ENCODE measurements at places on chromosomes 13 and 19.

GRCh38 chr19:57888107-57888559 lies 704 bp downstream of the ZNF814 start:
- no peak for DNase-seq

DNA sequence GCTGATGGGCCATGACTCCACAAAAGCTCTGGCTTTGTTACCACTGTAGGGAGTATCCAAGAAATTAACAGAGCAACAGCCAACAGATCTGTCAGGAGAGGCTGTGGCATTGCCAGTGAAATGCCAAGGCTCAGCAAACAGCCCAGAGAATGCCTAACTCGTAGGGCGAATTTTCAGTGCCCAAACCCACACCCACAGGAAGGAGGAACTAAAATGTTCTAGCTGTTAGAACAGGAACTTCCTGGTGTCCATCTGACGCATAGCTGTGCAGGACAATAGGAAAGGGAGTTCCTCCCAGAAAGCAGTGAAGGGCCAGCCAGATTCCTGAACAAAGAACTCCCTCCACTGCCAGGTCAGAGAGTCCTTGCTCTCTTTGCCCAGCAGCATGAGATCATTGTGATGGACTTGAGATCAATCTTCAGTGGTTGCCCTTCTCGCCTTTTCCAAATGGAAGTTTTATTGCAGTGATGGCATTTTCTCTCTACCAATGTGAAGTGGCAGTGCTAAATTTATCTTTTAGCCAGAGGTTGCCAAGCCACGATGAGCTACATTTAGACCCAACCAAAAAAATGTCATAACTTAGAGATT lies 224.2 kb upstream of the STARD13 start:
- DNase-seq: no peak

- DNase-seq: no peak
Observed at GRCh38 chr13:49436890-49437289, 7.0 kb downstream of the CAB39L start.

GRCh38 chr19:54422136-54422535 lies 6.9 kb downstream of the TTYH1 start:
- DNase-seq: no peak

DNA sequence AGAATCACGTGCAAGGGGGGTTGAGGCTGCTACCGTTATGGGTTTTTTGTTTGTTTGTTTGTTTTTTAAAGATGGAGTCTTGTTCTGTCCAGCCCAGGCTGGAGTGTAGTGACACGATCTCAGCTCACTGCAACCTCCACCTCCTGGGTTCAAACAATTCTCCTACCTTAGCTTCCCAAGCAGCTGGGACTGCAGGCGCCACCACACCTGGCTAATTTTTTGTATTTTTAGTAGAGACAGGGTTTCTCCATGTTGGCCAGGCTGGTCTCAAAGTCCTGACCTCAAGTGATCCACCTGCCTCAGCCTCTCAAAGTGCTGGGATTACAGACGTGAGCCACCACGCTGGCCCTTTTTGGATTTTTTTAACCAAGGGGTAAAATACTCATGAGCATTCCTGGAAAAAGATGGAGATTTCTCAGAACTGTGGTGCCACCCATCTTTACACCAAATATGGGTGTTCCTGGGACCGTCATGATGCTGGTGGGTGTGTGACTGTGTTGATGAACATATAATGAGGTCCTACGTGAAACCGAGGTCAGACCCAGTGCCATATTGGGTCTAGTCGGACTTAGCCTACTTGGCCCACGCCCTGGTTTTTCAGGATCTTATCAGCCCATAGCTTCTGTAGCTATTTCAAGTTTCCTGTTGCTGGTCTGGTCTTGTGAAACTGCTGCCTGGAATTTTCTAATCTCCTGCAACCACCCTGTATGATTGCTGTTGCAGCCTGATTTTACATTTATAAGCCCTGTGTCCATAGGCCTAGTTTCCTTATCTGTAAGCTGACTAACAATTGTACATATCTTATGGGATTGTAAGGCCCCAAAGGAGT lies 6.2 kb downstream of the PPP1R15A start:
- no peak for DNase-seq

DNA sequence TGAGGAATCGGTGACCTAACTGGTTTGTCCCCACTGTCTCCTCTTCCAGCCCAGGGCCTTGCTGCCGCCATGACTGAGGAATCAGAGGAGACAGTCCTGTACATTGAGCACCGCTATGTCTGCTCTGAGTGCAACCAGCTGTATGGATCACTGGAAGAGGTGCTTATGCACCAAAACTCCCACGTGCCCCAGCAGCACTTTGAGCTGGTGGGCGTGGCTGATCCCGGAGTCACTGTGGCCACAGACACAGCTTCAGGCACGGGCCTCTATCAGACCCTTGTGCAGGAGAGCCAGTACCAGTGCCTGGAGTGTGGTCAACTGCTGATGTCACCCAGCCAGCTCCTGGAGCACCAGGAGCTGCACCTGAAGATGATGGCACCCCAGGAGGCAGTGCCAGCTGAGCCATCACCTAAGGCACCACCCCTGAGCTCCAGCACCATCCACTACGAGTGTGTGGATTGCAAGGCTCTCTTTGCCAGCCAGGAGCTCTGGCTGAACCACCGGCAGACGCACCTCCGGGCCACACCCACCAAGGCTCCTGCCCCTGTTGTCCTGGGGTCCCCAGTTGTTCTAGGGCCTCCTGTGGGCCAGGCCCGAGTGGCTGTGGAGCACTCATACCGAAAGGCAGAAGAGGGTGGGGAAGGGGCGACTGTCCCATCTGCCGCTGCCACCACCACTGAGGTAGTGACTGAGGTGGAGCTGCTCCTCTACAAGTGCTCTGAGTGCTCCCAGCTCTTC lies 2.7 kb downstream of the ZNF574 start:
- DNase-seq: no peak
